ENCODE measurements at places on chromosomes 1 and 21. TPM values are rescaled to one million over a fixed set of nuclear protein-coding genes. Genes with fewer than 3 reads are reported as not detected.

SLAMF8 gene
- not detected for total RNA-seq

NPPB gene
- total RNA-seq: not detected

OTUD3 gene
- 6.4 TPM for total RNA-seq

PDE4B gene
- 0.36 TPM for total RNA-seq

MR1 gene
- 2.7 TPM for total RNA-seq

RYR2 gene
- total RNA-seq: 0.12 TPM

AVPR1B gene
- not detected for total RNA-seq

ACKR1 gene
- total RNA-seq: not detected

LAMC2 gene
- total RNA-seq: 13.8 TPM

RUNX3 gene
- total RNA-seq: 1.8 TPM

DNA sequence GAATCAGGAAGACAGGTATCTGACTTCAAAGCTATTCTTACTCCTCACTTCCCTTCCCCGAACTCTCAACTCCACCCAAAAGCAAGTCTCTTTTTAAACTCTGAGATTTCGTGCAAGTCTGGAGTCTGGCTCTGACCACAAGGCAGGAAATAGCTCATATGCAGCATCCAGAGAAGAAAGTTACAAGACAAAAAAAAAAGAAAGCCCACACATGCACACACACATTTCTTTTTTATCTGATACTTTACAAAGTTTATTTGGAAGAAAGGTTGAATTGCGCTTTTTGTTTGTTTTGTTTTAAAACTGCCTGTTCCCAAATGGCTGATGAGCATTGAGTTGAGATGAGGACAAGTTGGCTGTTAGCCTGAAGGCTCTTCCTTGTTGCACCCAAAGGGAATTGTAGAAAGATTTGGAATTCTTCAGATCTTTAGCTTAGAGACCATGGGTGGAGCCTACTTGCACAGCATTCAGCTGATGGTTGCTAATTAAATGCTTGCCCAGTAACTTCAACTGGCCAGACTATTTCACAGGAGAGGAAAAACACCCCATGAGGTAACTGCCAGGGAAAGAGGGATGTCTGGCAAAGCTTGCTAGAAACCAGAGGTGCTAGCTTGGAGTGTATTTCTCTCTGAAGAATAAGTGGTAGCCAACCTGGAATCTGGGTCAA, 490.3 kb downstream of the TTLL7 start:
- DNase-seq: no peak

GRCh38 chr1:78833491-78833890, 173.0 kb downstream of the ADGRL4 start:
- DNase-seq: no peak

- DNase-seq: no peak
These were observed 407 bp upstream of the PIGV start for GRCh38 chr1:26787381-26787705.

GRCh38 chr1:27862671-27863537, 9.4 kb upstream of the THEMIS2 start:
- peak; percentile 58 for DNase-seq

DNA sequence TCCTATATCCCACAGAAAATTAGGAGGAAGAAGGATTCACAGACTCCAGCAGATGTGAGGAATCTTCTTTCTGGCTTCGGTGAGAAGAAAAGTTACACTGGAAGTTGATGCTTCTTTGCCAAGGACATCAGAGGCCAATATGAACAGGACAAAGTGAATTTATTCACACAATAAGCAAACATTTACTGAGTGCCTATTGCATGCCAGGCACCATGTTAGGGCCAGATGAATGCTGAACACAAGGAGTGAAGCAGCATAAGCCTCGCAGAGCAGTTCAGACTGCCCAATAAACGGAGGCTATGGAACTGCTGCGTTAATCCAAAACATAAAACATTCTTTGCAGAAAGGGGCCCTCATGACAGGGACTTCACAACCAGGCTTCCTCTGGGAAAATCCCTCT, 114.6 kb downstream of the LMX1A start:
- DNase-seq: no peak

- no peak for DNase-seq
These were observed 1.0 kb downstream of the F11R start for GRCh38 chr1:161019751-161020495.

GRCh38 chr1:82801176-82801575, 1000.4 kb downstream of the ADGRL2 start:
- DNase-seq: no peak

DNA sequence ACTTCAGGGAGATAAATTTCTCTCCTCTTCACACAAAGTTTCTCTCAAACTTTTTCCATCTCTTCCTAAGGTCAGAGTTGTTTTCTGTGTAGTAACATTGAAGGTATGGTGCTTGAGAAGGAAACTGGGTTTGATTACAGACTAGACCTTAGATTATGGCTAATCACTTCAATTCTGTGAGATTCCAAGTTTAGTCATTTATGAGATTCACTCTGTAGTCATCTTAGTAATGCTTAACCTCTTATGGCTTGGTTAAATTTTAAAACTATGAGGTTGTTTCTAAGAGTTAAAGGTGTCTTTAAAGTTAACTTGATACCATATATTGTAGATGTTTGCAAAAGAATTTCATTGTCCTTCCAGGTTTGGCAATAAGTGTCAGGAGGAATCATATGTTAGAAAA, 1092.2 kb downstream of the KCNT2 start:
- no peak for DNase-seq

- DNase-seq: no peak
These were observed 437.0 kb downstream of the MATN1 start for GRCh38 chr1:30286241-30286987.

- no peak for DNase-seq
These were observed 14.9 kb downstream of the AK2 start for GRCh38 chr1:33021567-33022431.

DNA sequence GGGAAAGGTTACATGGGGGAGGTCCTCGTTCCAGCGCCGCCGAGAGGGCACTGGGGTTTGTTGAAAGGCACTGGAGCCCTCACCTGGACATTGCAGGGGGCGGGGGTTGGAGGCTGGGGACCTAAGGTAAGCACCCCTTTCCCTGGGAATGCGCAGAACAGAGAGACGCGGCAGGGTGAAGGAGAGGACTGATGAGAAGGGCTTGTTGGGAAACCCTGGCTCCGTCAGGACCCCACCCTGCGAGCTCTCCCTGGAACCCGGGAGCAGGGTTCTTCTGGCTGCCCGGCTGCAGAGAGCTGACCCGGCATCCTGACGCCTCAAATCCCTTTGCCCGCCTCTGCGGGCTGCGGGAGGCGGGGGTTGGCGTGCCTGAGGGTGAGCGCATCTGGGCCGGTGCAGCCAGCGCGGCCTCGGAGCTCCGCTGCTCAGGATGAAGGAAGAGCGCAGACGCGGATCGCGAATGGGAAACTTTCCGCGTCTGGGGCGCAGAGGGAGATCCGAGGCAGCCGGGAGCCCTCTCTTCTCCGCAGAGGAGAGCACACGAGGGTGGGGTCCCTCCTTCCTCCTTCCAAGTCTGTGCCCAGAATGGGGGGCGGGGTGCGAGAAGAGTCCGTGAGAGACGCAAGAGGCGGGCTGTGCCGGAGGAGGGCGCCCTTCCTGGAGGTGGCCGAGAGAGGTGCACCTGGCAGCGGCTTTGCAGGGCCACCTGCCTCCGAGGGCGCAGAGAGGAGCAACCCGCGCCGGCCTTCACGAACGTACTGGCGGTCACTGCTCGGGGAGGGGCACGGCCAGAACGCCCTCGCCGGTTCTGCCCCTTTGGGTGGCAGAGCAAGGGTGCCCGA, 2.4 kb downstream of the IGSF21 start:
- no peak for DNase-seq

- peak; percentile 59 for DNase-seq
These were observed 4.5 kb upstream of the SDC3 start for GRCh38 chr1:30912913-30913652.

DNA sequence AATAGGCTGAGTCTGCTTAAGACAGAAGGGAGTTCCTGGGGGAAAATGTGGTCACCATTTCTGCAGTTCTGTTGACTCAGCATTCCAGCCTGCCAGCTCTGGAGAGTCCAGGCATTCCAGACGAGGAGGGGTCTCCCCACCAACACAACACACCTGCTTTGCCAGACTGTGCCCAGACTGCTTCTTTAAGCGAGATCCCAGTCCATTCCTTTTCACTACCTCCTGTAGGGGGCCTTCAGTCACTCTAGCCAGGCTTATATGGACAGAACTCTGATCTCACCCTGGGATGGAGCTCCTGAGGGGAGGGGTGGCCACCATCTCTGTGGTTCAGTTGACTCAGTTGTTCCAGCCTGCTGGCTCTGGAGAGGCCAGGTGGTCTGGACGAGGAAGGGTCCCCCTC, 48.5 kb downstream of the UBE2U start:
- DNase-seq: peak; percentile 29

DNA sequence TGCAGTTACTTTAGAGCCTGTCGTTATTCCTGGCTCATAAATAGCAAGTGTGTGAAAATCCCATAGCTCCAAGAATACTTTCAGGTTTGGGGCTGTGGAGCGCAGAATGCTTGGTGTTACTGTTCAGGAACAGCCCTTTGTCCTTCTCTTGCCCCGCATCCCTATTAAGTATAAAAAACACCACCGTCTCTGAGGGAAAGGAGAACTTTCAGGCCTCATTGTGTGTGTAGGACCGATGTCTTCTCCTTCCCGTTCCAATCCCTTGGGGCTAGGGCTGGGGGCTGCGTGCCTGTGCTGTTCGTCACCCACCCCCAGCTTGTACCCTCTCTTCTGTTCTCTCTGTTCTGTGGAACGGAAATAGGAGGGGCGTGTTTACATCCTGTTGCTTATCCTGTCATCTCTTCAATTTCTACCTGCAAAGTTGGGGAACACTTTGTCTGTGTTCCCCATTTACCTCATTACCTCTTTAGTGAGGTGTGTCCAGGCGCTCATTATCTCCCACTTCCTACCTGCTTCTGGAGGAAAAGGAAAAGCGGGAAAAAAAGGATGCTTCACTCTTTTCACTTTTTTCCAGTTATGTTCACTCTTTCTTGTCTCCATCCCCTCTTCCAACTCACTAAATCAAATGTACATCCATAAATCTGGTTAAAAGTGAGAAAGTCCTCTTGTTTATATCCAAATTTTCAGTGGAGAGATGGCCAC, 788 bp upstream of the TXNIP start:
- no peak for DNase-seq

DNA sequence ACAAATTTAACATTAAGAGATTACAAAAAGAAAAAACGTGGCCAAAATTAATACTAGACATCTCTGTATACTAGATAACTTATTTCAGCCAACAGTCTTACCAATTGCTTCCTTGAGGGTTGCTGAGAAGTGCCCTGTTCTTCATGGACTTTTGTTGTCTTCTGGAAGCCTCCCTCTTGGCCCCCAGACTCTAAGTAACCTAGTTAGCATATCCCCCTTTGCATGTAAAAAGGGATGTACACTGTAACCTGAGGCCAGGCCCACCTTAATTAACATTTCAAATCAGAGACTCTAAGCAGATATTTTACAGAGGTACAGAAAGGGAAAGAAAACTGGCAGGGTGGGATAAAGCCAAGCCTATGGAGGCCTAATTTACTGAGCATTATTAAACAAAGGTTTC, 1047.3 kb downstream of the ADGRL2 start:
- DNase-seq: no peak

DNA sequence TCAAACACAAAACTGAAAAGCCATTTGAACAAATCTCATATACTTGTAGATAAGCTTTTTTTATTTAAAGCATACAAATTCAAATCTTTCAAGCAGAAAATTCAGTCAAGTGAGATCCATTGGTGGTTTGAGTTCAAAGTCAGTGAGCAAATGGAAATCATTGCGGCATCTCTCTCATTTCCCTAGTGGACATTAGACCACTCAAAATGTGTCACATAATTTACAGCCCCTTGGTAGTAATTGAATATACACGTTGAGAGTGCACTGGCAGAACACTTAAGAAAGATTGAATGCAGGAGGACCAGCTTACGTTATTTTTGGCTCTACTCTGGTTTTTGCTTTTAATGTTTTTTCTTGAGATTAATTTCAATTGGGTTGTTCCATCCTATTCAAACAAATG, 633.7 kb downstream of the USP25 start:
- no peak for DNase-seq

- no peak for DNase-seq
These were observed 32.1 kb downstream of the NAV1 start for GRCh38 chr1:201570886-201571624.

DNA sequence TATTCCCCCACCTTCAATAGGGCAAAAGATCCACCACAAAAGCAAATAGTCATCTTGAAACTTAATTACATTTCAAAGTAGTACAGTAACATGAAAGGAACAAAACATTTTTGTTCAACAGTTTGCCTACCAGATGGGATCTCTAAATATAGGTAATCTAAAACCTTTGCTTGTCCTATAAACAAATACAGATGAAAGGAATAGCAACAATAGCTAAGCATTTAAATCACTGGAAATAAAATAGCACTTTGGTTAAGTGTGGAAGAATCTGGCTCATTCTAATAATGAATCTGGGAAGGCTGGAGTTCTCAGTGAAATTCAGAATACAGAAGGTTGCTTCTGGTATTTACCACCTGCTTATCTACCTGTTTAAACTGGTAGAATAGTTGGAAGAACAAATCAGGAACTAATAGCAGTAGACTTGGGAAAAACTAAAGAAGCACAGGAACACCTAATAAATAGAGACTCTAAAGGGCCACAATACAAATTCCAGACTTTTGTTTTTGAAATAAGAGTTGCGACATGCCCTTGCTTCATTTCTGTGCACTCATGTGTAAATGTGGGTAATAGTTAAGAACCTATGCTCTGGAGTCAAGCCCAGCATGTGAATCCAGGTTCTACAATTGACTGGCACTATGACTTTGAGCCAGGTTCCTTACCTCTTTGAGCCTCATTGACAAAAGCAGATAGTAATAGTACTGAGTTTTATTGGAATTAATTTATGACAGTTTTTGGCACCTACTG, 2.3 kb upstream of the LYPLAL1 start:
- DNase-seq: no peak

DNA sequence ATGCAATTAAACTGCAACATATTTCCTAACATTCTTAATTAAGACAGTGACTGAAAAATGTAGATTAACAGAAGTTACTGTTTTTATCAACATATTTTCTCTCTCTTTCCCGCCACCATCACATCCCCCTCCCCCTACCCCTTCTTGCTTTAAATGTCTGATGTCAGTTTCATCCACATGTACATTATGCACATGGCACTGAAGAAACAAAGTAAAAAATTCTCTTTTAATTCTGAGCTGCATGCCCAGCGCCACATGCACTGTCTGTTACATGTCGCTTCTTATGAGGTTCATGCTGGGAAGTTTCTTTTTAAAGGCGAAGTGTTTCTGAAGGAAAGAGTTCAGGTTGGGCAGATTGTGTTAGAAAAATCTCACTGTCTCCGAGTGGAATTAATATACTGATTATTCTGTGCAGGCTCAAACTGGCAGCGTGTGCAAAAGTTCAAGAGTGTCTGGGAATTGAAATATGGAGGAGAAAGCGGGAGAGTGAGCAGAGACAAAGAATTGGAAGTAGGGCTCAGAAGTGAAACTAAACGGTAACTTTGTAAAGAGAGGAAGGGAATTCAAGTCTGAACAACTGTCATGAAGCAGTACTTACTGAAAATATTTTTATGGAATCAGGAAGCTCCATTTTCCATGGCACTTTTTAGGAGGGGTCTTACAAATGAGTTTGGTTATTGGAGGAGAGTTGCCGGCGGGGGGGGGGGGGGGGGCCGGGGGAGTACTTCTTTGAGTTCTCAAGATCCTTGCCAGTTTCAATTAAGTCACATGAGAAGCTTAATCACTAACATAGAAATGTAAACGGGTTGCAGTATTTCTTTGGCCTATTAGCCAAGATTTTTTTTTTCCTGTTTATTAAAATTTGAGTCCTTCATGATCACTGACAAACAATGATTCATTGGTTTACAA, 217.6 kb downstream of the SDCCAG8 start:
- no peak for DNase-seq

- peak; percentile 35 for DNase-seq
These were observed 42.9 kb downstream of the ABCG1 start for GRCh38 chr21:42261829-42262200.

Measured in chondrocyte (in vitro differentiated cells).